Inflammatory macrophage treated with lipopolysaccharide for 4 hours (primary cell): ENCODE measurements at places on chromosomes 1 and 21.

GRCh38 chr1:2451741-2452140 lies 24.3 kb upstream of the PLCH2 start:
- DNase-seq: no peak

DNA sequence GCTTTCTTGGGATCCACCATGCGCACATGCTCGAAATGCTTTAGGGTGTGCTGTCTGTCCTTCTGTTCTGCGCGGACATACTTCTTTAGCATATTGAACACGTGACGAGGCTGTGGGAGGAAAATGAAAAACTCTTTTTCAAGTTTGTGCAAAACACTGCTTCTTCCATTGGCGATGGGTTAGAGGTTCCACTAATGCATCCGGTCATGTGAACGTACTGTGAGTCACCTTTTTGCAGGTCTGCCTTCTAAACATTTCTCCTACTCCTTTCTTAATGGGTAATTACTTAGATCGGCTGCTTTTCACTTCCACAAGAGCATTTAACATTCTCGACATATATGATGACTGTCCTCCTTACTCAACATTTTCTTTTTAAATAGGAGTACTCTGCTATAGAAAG lies 214.9 kb downstream of the APP start:
- no peak for DNase-seq

- DNase-seq: no peak
These were observed 19.0 kb upstream of the PTPN14 start for GRCh38 chr1:214570442-214570841.

- peak; percentile 67 for DNase-seq
These were observed 482.0 kb downstream of the SETD4 start for GRCh38 chr21:35578347-35578782.

GRCh38 chr1:55007625-55008024 lies 8.9 kb downstream of the BSND start:
- no peak for DNase-seq

DNA sequence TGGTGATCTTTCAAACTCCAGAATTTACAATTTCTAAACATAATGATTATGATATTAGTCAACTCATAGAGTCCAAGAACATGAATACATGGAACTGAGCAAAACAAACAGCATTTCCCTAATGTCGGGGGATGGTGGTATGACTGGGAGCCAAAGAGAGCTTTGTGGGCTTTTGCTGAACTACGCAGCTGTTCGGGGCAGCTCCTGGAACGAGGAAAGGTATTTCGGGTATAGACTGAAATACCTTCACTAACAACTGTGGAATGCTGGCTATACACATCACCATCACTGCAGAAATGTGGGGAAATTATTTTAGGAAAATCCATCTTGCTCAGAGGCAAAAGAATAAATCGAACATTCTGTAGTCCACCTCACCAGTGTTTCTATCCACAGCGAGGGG lies 30.2 kb upstream of the VPS26C start:
- no peak for DNase-seq

- no peak for DNase-seq
These were observed 2.1 kb downstream of the IFI6 start for GRCh38 chr1:27669876-27670275.

- peak; percentile 22 for DNase-seq
These were observed 112.1 kb downstream of the HLCS start for GRCh38 chr21:36854391-36854790.

DNA sequence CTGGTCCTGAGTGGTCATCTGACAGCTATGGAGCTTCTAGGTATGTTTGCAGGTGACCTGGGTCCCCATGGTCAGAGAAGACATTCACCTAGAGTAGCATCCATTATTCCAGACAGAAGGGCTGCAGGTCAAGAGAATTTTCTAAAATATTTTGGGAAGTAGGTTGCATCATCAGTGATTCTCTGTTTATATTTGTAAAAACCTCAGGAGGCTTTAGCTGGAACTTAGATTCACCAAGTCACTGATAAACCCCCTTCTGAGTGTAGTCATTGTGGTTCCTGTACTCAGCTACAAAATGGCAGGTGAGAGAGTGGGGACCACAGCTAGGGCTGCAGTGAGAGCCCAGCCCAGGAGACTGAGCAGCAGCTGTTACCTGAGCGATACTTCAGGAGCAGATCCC lies 78.6 kb downstream of the ABCA4 start:
- no peak for DNase-seq

GRCh38 chr1:205445646-205445935 lies 10.3 kb downstream of the BLACAT1 start:
- no peak for DNase-seq

- DNase-seq: no peak
These were observed 59.5 kb downstream of the RIPK4 start for GRCh38 chr21:41707231-41707959.

DNA sequence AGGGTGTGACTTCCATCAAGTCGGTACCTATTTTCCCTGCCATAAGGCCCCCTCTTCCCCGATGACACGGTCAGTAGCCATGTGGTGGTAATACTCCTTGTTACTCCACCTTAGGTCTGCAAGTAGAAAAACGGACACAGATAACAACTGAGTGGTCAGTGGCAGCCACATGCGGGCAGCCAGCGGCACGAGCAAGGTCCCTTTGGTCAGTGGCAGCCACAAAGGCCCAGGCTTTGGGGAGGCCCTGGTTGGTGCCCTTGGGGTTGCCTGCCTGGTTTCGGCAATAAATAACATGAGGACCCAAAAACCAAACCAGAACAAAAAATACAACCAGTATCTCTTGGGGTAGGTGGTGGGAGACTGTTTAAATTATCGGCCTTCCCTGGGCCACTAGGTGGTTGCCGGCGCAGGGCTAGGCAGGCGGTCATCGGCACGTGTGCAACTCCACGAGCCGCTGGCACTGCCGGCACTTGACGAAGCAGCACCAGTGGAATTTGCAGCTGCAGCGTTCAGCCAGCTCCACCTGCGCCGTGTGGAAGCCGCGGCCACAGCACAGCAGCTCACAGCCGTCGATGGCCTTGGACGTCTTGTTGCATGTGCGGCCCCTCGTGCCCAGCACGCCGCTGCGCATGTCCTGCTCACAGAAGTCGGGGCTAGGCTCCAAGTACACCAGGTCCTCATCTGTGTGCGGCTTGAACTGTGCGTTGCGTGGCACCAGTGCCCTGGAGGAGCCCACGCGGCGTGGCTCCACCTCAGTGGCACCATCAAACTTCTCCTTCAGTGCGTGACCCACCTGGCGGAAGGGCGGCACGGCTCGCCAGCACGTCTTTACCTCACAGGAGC lies 23.1 kb downstream of the WNT4 start:
- DNase-seq: no peak

DNA sequence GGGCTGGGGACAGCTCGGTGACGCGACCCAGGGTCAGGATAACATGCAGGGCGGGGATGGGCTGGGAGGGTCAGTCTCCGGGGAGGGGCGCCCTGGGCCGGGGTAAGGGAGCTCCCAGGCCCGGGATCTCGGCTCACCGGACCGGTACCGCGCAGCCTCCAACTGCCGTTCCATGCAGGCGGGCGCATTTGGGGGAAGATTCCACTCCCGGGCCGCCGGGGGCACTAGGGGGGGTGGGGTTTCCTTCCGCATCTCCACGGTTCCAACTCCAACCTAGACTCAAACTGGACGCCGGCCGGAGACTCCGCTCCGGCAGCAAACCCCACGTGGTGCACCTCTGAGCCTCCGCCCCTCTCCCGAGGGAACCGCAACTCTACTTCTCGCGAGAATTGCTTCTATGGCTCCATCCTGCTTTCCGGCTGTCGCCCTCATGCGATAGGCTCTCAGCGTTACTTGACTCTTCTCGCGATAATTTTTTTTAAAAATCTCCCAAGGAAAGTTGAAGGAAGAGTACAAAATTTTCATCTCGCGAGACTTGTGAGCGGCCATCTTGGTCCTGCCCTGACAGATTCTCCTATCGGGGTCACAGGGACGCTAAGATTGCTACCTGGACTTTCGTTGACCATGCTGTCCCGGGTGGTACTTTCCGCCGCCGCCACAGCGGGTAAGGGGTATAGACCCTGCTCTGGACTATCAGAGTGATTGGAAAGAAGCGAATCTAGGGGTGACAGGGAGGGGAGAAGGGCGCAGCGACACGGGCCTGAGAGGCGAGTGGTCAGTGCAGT lies at the start of the genes ATP5PB and WDR77:
Gene ATP5PB, plus strand, starts transcription at position 547 of the 785 bp plus-strand sequence. Its CDS starts 78 bp downstream, at position 625.
Gene WDR77, minus strand, starts transcription at position 339 of the 785 bp plus-strand sequence. Its CDS starts 87 bp downstream, at position 252.
- peak; percentile 100 for DNase-seq

- DNase-seq: no peak
These were observed 256.9 kb upstream of the DPYD start for GRCh38 chr1:98177751-98178150.

DNA sequence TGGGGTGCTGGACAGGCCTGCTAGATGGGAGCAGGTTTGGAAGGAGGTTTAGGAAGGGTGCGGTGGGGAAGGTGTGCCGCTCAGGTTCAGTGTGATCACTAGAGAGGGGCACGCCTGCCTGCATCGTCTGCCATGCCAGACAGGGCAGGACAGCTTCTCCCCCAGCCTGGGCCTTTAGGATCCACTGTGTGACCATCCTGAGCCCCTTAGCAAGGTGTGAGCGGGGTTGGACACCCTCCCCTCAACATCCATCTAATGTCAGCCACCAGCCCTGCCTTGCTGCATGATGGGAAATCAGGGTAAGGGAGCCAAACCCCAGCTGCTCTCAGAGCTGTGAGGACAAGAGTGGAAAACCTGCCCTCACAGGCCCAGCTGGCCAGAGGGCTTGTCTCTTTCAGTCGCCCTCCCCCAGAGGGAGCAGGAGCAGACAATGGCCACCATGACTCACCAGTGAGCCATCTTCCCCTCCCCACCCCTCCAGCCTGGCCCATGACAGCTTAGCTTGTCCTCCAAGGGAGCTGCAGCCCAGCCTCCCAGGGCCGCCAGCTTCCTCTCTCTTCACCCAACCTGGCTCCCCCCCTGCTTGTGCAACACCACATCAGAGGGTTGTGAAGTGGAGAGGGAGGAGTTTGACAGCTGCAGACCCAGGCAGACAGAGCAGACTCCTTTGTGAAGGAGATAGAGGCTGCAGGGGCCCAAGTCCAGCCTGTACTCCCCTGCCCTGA lies 37.0 kb downstream of the NUAK2 start:
- DNase-seq: peak; percentile 98

DNA sequence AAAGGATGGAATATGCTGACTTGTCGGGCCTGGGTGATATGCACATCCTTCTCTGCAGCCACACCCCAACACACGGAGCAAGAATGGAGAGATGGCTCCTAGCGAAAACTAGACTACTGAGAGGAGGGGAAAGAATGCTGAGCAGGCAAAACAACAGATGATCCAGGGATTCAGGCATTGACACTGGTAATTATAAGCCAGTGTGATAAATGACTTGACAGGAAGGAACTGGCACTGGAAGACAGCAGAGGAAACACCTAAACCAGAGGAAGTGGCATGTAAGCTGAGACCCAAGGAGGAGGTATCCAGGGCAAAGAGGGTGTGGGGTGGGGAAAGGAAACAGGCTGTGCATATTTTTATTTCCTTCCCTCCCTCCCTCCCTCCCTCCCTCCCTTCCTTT lies 31.7 kb upstream of the KHDRBS1 start:
- DNase-seq: no peak

DNA sequence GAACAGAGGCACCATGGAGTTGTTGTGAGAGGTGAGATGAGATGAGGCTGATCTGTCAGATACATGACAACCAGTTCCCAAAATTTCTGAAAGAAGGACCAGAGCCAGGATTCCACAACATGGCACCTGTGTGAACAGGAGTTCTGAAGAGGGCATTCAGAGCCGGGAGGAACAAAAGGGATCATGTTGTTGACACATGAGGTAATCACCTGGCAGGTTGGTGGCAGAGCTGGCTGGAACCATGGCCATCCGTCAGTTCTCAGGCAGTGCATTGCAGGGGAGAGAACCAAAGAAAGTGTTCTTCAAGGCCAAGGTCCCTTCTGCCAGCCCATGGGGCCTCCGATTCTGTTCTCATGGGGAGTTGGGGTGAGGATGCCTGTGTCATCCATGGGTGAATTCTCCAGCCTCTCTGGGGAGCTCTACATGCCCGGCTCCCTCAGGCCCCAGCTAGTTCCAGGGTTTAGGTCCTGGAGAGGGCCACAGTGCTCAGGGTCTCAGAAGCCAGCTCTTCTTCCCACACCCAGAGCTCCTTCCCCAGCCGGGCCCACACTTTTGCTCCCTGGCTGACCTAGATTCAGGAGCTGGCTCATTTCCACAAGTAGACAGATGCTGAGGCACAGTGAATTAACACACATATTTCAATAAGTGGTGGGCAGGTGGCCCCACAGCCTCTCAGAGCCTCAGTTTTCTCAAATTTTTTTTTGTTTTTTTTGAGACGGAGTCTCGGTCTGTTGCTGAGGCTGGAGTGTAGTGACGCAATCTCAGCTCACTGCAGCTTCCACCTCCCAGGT lies 49.1 kb upstream of the CTPS1 start:
- no peak for DNase-seq

GRCh38 chr1:27380766-27381733 lies 2.1 kb downstream of the CD164L2 start:
- DNase-seq: no peak

DNA sequence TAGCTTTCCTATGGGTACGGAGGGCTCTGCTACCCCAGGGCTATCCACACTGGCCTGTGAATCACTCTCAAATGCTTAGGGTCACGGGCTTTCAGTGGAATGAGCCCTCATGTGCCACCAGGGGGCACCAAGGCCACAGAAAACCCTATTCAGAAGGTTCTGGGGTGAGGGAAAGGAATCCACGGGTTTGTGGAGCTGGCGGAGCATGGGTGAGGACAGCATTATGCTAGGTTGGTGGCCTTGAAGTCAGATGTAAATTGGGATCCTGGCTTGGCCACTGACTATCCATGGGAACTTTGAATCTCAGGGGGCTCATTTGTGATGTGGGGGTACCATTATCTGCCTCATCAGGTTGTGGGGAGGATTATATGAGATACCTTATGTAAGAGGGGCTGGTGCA lies 5.1 kb upstream of the LAMTOR5 start:
- peak; percentile 83 for DNase-seq
